ENCODE measurements at places on chromosomes 1 and 21.

- peak; percentile 30 for DNase-seq
Observed at GRCh38 chr1:65992831-65993271, 200.2 kb downstream of the PDE4B start.

DNA sequence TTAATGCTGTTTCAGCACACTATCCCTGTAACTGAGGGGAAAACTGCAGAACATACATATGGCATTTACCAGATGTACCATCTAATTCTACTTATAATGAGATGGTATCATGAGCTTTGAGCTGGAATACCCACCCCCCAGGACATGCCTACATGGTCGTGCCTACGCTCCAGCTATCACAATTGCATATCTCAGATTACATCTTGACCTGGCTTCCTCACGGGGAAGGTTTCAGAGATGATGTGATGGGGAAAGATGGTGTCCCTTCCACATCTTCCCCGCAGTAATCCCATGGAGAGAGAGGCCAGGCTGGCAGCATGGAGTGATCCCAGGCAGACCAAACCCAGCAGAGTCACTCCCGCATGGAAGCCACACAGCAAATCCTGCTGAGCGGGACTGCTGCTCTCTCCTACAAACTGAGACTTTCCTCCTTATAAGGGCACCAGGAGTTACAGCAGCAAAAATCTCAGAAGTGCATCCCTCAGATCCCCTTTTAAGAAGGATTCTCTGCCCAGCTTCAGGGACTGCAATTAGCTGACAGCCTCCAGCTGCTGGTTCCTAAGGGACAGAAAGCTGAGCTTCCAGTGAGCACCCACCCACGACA is 67.1 kb downstream of the KCNH1 start:
- DNase-seq, result no peak

DNA sequence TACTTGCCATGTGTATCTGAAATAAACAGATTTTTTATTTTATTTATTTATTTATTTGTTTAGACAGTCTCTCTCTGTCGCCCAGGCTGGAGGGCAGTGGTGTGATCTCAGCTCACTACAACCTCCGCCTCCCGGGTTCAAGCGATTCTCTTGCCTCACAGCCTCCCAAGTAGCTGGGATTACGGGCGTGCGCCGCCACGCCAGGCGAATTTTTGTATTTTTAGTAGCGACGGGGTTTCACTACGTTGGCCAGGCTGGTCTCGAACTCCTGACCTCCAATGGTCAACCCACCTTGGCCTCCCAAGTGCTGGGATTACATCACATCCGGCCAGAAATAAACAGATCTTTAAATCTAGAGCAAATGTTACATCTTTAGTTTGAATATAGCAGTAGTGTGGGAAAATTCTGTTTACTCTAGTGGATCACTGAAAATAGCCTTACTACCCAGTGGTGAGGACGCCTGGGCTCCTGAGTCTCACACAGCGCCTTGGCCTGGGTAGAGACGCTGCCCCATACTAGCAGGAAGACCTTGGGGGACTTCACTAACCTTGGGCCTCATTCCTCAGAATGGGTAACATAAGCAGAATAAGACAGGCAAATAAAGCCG is 709 bp downstream of the GART start:
- DNase-seq, result peak; percentile 65

- no peak for DNase-seq
Observed at GRCh38 chr1:35838693-35839245, 31.0 kb downstream of the AGO4 start.

Measured in NAMALWA (cell line).